ENCODE measurements at places on chromosomes 2 and 18. TPM values are rescaled to one million over a fixed set of nuclear protein-coding genes. Genes with fewer than 3 reads are reported as not detected.

DNA sequence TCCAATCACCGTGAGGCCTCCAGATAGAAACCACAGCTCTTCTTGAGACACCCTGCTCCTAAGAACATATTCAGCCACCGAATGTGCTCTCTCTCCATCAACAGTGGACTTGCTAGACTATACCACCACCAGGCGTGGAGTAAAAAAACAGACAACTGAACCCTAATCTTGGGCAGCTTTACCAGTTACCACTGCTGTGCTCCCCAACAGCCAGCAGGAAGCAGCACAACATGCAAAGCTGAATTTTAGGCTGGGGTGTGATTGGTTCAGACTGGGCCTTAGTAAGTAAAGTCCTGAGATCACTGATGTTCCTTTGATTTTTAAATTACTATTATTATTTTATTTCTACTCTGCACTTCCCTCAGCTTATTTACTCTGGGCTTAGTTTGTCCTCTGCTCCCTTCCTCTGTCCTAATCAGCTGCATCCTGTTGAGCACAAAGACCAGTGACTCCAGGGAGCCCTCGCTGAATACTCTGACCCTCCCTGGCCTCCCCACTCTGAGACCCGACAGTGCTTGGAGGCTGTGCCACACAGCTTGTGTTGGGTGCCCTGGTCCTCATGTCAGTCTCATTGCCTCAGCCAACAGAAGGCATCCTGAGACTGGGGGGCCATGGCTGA lies 21.9 kb downstream of the MRPL35 start:
- peak; percentile 50 for DNase-seq
- H3K27ac ChIP-seq, result no peak overlapping the region
- peaks cover 21% of the 10 kb centered on the region for H3K4me1 ChIP-seq
- H3K36me3 ChIP-seq, result no peaks in the 10 kb centered on the region

- peaks cover 26% of the 10 kb centered on the region for H3K4me1 ChIP-seq
- no peak for DNase-seq
- no peaks in the 10 kb centered on the region for H3K27me3 ChIP-seq
Observed at GRCh38 chr2:108570416-108570815, 36.1 kb downstream of the LIMS1 start.

DNA sequence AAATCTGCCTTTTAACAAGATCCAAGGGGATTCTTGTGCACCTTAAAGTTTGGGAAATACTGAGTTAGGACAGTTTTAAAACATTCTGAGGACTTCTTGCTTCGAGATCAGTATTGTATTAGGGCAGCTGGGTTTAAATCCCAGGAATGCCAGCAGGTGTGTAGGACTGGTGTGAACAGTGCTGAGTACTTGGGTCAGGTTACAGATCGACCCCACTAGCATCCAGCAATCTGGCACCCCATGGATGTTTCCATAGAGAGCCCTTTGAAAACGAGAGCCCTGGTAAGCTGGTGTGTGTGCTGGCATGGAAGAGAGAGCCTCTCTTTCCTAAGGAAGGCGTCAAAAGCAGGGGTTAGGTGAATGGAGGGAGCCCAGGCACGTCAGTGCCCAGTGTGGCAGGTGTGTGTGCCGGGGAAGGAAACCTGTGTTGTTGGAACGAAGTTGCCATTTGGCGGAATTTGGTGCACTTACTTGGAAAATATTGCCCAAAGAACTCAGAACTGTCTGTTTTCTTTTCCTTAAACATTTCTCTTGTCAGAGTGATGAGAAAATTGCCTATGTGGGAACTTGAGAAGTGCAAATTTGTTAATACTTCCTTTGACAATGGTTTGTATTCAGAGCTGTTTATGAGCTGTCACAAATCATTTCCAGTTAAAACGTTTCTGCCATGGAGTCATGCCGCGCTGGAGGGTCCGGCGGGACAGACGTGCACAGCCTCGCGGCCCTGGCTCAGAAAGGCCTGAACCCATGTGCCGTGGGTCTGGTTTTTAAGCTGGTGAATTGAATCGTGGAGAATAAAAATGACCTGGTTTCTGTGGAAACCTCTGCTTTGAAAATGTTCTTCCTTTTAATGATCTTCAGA lies 38.1 kb downstream of the LDLRAD4 start:
- H3K27me3 ChIP-seq, result peaks cover 10% of the 10 kb centered on the region
- H3K36me3 ChIP-seq, result no peaks in the 10 kb centered on the region
- no peak for DNase-seq
- H3K4me3 ChIP-seq, result no peak overlapping the region

The C1GALT1C1L gene
- total RNA-seq, result not detected

The XDH gene
- total RNA-seq, result not detected

The NT5C1B gene
- total RNA-seq, result not detected

The TMEM198 gene
- 0.86 TPM for total RNA-seq

The ERICH2 gene
- not detected for total RNA-seq

The SPATA3 gene
- total RNA-seq, result not detected

The WDR35 gene
- total RNA-seq, result 8.2 TPM

The CCT4 gene
- 188 TPM for total RNA-seq
